Astrocyte (in vitro differentiated cells and primary cell): ENCODE measurements at places on chromosomes 2 and 18.
A peak's percentile ranks its signal among the peaks of the same experiment; 100 is the strongest.

GRCh38 chr18:1350931-1351450 lies 446.3 kb downstream of the ADCYAP1 start:
- no peak for DNase-seq

DNA sequence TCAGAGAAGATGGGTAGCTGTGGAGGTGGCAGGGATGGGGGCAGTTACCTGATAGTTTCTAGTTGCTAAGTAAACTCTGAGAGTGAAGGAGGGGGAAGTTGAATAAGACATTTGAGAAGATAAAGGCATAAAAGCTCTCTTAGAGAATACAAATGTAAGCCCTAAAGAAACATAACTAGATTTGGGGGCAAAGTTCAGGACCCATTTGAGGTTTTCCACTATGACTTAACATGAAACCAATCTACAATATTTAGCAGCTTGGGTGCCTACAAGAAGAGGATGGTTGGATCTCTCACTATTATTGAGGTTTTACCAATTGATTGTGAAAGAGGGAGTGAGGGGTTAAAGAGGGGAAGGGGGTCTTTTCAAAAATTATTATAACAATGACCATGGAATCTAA lies 34.4 kb upstream of the LYPD6 start:
- DNase-seq = no peak

DNA sequence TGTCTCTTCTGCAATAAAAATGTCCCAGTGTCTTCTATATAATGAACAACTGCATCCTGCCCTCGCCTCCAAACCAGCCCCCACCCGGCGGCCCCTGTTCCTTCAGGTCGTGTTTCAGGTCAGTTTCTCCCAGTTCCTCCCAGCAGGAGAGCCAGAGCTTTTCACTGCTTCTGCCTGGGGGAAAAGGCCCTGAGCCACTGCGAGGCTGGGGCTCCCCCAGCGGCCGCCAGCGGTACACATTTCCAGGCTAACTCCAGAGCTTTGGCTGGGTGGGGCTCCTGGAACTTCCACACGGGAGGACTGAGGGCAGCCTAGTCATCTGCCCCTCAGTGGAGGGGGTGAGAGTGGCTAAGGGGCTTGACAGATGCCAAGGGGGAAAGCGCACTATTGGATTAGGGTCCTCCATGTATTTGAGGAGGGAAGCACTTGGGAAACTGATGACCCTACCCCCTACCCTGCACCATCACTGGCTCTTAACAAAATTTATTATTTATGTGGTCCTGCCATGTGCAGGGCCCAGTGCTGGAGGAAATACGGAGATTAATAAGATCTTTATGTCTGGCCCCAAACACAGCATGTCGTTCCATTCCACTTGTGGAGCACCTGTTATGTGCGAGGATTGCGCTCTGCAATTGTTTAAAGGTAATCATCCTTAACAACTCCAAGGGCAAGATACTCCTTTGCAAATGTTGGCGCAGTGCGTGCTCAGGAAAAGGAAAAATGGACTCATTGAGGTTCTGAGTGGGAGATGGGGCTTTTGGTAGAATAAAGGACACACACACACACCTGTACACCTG lies 17.3 kb upstream of the CYS1 start:
- peak; percentile 22 for DNase-seq

DNA sequence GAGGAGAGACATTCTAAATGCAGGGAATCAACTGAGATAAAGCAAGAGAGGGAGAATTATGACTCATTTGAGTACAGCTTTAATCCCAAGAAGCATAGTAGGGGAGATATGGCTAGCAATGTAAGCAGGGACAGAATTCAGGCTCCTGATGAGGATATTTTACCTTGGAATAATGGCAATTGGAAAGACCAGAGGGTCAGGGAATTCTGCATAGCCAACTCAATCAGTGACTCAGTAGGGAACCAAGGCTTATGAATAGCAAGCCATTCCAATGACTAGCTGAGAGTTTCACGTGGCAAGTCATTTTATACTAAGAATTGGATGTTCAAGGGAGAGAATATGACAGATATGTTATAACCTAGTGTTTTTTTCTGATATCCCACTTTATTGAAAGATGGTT lies 563.8 kb upstream of the NETO1 start:
- no peak for DNase-seq
